NCI-H1105 treated with DMSO at 0.1 percent for 48 hours (cell line): ENCODE measurements at places on chromosomes 2 and 18.

- DNase-seq, result no peak
Measured at GRCh38 chr2:224532441-224532840, 52.7 kb downstream of the CUL3 start.

GRCh38 chr18:53380063-53380639 is 844.3 kb downstream of the MBD2 start:
- peak; percentile 69 for DNase-seq

DNA sequence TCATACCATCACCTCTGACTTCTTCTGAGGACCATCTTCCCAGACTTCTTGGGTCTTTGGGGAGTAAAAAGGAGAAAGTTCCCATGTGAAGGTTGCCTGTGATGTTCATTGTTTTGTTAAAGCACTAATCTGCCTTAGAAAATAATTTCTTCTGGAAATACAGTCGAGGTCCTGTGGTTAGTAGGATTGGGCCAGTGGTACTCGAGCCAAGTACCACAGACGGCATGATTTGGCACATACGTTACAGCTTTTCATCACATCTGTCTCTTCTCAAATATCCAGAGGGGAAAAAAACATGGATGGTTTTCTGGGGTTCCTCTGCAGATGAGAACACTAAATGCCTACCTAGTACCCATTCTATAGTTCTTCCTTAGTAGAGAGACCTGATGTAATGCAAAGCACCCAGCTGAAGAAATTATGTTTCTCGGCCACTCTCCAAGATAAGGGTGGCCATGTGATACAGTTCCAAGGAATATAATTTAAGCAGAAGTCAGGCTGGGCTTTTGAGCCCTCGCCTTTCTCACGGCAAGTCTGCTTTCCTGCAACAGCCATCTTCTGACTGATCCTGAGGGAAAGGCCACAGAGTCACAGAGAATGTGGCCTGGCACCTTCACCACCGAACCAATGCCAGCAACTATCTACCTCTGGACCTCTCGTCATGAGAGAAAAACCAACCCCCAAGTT is 161.0 kb downstream of the RNF152 start:
- DNase-seq, result no peak

DNA sequence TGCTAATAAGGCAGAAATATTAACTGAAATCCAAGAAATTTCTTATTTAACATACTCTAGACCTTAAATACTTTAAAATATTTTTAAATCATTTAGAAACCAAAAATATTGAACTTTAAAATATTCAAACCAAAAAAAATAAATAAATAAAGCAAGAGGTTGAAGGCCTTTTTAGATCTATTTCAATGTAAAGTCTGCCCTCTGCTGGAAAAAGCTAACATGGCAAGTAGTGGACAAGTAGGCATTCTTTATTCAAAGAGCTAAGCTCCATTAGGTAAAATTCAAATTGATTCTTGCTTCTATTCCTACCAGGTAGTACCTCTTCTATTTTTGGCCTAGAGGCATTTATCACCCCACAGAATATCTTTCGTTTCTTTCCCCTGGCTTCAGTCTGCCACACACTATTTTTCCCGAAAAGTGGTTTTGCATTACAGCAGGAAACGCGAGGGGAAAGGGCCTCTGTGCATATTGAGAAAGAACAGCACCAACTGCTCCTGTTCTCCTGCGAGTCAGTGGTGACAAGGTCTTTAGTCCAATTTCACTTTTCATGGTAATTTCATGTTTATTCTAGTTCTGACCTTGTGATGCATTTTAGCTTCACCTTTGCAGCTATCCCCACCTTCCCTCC is 20.4 kb downstream of the IFIH1 start:
- peak; percentile 68 for DNase-seq

- no peak for DNase-seq
Measured at GRCh38 chr2:13558368-13558767, 841.6 kb downstream of the TRIB2 start.

- DNase-seq, result no peak
Measured at GRCh38 chr2:196169516-196169915, 1.9 kb downstream of the STK17B start.

DNA sequence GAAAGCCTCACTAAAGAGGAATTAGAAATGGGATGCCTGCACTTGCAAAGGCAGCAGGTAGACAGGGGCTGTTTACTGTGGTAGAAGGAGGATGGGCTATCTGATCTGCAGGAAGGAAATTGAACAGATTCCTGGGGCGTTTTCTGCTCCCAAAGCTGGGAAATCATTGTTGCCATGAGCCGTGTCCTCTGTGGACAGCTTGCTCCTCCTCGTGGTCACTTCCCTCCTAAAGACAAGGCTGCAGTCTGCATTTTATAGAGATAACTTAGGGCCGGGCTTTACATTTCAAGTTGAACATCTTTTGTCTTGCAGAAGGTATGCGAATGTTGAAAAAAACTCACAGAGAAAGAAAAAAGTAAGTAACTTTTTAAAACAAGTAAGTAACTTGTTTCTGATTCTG is 50.9 kb downstream of the DCDC2C start:
- no peak for DNase-seq

DNA sequence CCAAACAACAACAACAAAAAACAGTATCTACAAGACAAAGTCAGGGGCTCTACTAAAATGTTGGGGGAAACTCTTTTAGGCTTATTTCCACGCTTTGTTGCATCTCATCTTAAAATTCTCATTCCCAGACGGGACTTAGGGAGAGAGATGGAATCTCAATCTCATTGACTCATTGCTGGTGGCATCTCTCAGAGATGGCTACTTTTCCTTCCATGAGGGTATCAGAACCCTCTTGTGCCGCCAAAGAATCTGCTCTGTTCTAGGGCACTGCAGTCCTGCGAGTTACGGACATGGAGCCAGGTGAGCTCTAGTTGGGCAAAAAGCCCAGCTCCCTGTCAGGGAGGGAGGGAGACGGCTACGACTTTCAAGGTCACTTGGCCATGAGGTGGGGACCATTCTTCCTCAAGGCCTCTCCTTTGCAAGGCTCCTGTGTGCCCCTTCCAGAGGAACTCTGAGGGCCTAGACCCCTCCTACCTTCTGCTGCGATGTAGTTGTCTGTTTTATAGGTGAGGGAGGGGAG is 68.0 kb downstream of the MYCN start:
- no peak for DNase-seq

DNA sequence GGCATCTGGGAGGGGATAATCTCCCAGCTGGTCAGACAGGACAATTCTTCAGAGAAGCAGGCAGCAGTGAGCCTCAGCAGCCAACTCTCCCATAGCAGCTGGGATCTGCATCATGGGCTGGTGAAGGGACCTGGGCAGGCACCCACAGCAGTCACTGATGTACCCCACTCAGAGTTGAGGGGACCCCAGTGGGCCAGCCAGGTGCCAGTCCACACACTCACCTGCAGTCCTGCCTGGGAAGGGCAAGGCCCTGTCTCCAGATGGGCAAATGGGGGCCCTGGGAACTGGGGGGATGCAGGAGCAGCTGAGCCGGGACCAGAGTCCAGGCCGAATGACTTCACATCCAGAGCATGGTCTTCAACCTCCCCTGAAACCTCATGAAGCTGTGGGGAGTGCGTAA is 170.4 kb downstream of the ZFP36L2 start:
- no peak for DNase-seq

DNA sequence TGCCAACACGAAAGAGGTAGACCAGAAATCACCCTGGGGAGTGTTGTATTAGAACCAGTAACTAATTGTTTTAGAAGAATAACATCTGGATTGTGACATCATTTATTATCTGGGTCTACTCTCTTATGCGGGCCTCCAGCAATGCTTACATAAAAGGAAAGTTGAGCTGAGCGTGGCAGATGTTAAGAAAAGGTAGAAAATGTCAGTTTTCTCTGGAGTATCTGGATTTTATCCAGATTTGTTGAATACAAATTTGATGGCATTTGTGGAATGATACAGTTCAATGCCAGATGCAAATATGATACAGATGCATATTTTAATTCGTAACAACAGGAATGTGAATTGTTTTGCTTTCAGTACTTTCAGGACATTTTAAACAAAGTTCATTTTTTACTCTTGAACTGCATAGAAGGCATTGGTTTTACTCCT is 90.3 kb downstream of the PRPF40A start:
- no peak for DNase-seq

DNA sequence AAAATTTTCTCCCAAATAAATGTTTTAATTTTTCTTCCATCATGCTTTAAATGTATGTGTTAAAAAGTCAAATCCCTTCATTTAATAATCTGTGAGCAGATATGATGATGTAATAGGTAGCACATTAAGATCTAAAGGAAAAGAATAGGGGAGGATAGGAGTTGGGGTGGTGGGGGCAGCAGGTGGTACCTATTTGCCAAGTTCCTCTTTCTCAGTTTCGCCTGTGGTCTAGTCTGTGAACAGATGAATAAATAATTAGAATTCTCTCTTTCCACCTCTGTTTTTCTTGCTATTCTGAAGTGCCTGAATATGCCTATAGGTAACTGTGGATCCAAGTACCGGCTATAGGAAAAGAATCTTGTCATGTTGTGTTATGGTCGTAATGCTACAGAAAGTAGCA is 152.5 kb downstream of the NRXN1 start:
- no peak for DNase-seq

DNA sequence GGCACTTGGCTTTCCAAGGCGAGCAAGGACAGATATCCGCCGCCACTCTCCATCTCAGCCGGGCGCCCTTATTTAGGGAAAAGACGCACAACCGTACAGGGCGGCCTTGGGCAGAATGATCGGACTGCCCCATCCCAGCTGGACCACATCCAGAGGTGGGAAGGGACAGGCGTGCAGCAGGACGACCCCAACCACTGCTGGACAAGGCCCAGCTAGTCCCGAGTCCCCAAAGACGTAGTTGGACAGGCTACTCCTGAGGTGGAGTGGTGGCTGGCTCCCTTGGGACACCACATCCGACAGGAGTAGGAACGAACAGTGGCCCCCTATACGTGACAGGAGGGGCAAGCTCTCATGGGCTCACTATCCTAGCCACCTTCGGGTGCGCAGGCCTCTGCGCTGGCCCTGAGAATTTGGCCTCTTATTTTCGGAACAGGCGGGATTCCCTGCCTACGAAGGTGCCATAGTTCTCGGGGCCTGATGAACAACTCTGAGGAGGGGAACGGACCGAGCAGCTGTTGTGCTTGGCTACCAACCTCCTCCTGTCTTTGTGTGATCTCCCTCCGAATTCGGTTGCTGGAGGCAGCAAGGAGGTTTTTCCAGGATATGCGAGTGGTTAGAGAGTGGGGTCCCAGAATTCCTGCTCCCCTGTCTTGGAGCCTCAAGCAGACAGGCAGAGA is 2.3 kb downstream of the FEV start:
- no peak for DNase-seq

DNA sequence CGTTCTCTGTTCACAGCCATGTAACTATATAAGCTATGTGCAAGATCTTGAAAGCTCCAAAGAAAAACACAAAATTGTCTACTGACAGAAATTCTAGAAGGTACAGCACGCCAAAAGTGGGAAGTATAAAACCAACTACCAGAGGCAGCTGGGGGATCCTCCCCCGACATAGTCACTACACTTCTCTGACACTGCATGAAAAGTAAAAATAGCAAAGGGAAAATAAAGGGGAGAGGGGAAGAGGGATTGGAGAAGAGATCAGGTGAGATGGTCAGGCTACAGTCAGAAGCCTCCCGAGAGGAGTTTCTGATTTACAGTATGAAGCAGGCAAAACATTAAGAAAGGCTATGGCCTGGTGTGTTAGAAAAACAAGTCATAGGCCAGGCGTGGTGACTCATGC is 39.8 kb upstream of the PCBP1 start:
- DNase-seq, result no peak

DNA sequence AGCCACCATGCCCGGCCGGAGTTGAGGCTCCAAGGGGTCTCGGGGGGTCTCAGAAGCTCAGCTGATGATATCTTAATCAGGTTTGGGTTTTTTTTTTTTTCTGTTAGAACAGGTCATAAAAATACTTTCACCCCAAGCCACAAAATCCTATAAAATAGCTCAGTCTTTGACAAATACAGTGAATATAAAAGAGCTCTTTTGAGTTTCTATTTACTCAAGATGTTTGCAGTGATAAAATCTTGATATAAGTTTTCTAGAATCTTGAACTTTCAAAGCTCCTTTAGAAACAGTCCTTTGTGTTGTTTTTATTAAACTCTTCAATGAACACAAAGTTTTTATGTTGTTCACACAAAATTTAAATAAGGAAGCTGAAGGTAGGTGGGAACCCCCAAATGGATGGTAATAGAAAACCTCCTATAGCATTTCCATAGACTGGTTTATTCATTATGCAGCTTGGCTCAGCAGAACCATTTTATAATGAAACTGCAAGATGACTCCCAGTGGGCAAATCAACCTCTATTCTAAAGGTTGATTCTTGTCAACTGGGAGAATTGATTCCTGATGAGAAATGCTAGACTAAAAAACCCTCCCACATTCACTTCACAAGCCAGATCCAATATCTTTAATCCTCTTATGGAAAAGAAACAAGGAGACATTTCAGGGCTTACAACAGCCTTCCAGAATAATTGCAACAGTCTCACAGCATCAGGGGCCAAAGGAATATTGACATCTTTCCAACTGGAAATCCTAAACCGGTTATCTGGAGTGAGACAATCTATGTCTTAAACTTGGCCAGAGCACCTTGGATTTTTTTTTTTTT is 13.6 kb upstream of the NARS1 start:
- no peak for DNase-seq

DNA sequence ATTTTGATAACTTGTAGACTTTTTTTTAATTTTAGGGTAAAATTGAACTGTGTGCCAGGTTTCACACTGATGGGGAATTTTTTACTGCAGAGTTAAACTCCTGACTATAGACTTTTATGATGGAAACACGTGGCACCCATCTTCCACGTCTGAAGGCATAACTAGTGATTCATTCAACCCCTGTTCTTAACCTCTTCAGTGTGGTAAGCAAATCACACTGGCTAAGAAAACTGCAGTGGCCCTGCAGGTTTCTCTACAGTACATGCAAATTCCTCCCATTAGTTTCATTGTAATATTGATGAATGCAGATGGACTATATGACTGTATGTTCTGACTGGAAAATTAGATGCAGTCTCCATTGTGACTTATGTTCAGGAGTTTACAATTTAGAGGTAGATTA is 47.2 kb downstream of the SMAD4 start:
- DNase-seq, result no peak
